ENCODE measurements at places on chromosomes 2 and 18.

DNA sequence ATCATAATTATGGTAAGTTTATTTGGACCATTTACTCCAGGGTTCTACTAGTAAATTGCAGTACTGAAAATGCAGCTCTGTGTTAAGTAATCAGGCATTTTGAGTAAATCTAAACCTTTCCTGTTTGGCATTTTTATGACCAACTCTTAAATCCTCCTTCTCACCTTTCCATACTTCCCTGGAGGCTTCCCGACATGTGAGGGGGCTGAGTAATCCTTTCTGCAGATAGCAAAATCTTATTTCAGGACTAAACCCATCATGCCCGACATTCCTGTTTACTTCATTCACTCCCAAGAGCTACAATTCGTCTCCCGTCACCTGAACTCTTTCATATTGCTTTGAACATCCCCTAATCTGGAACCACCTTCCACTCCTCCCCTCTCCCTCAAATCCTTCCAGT is 296.6 kb downstream of the IKZF2 start:
- no peak for DNase-seq

- no peak for DNase-seq
Observed at GRCh38 chr2:65193446-65193845, 34.2 kb upstream of the ACTR2 start.

GRCh38 chr18:23355206-23355605 is 97.9 kb upstream of the RIOK3 start:
- no peak for DNase-seq

- DNase-seq, result no peak
Observed at GRCh38 chr18:72542984-72543356, 1.2 kb downstream of the CBLN2 start.

GRCh38 chr18:68965817-68966216 is 167.9 kb downstream of the CCDC102B start:
- no peak for DNase-seq

DNA sequence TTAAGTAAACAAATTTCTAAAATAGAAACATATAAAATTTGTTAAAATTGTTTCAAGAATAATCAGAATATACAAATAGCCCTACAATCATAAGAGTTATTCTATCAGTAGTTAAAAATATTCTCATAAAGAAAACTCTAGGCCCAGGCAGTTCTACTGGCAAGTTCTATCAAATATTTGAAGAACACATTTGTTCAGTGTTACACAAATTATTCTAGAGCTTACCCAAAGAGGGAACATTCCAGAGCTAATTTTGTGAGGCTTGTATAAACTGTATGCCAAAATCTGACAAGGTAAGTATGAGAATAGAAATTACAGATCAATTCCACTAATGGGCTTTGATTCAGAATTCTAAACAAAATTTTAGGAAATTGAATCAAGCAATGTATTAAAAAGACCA is 241.4 kb upstream of the FBXO11 start:
- DNase-seq, result no peak

GRCh38 chr2:47037678-47038077 is 117.4 kb downstream of the STPG4 start:
- DNase-seq, result no peak

DNA sequence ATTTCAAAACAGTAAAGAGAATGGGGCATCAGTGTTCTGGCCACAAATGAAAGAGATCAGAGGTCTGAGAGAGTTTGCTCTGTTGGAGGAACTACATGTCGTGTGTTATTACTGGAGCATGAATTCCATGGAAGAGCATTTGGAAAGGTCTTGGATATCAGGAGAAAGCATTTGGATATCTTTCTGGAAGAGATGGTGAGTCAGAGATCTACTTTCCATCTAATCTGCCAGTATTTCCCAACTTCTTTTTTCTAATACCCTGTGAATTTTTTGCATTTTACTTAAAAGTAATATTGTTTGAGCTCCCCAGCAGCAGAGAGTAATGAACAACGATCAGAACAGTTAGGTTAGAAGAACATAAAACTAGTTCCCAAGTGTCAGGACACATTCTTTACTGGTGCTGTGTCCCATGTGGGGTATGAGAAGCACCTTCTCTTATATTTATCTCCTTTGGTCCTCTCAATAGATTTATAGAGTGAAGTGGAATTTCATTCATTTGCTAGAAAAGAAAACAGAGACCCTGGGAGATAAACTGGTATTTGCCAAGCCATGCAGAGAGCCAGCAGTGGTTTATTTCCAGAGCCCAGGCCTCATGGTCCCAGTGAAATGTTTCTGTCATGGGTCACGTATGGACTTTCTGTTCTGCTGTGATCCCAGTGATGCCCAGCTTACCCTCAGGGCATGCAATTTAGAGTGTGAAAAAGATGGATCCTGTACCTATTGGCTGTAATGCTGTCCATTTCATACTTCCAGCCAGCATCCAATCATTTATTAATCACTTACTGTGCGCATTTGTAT is 130.8 kb upstream of the NT5C1B start:
- no peak for DNase-seq

DNA sequence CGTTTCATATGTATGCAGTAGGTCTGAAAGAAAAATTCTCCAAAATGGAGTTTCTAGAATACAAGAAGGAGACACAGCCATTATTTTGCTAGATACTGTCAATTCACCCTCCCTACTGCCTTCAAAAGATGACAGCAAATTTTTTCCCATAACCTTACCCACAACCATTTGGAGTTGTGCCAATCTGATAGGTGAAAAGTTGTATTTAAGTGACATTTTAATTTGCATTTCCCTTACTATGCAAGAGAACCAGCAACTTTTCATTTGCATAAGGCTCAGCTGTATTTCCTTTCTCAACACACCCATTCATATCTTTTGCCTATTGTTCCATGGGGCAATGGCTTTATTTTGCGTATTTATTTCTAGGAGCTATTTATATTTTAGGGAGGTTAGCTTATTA is 31.4 kb upstream of the IL18RAP start:
- DNase-seq, result no peak

DNA sequence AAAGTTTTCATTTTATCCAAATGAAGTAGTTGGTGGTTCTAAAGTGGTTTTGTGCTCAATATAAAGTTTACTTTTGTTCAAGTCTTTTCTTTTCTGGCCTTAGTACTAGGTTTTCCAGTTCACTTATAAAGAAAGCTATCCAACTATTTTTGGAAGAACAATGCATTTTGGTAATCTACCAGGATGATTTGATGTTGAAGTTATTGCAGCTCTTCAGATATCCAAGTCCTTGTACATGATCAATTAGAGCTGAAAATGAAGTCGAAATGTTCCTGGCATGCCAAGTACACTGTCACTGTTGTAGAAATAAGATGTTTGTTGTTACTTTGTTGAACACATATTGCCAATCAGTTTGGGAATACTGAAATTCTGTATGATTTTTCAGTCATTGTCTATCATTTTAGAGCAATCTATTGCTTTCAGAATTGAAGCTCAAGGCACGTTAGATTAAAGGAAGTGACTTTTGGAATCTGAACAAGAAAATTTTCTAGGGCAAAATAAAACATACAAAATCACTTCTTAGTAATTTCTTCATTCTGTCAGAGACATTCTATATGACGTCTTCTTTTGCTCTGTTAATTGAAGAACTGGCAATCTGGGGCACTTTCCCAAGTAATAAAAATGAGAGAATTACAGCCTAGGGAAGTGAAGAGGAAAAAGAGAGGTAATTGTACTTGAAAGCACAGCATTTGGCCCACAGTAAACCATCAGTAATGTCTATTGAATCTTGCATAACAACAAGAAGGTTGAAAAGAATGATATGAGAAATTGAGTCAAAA is 232.3 kb downstream of the MREG start:
- DNase-seq, result no peak

- no peak for DNase-seq
Observed at GRCh38 chr18:70459731-70460130, 170.9 kb downstream of the SOCS6 start.

DNA sequence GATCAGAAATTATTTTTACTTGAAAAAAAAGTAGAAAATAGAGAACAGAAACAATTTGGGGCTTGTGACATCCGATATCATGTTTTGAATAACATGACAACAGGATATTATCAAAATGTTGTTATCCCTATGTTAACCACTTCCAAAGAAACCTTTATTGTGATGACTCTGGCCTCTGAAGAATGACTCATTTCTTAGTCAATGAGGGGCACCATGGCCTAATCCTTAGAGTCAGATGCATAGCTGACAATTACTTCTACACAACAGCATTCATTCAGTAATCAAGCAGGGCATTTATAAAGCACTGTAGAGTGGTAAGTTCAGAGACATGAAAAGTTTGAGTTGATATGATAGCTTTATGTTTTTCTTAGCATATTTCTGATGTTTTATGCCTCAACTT is 703.0 kb downstream of the RNF144A start:
- no peak for DNase-seq

DNA sequence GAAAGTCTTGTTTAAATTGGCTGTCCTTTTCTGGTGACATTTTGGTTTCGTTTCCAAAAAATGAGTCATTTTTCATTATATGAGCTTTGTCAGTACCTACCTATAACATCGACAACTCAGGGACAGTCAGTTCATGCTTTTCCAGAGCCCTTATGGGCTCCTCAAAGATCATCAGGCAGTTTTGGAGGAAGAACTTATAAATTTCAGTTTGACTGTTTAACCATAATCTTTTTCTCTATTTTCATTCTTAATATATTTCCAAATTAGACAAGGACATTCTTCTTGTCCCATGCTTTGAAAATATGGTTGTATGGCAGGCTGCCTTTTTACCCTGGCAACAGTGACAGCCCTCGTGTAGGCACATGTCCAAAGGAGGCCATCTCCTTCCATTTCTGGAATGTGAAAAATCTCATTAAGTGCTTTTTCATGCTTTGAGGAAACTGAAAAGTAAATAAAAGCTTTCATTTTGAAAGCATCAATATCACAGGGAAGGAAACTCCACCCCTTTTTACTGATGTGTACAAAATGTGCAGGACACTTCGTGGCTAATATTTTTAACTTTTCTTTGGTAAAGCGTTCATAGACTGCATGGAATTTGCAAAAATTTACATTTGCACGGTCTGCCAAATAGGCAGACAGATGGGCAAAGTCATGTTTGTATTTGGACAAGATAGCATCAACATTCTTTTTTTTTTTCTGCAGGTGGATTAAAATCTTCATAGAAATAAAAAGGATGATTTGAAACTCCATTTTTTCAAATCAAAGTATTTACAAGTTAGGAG is 7.2 kb upstream of the PROC start:
- peak; percentile 24 for DNase-seq

DNA sequence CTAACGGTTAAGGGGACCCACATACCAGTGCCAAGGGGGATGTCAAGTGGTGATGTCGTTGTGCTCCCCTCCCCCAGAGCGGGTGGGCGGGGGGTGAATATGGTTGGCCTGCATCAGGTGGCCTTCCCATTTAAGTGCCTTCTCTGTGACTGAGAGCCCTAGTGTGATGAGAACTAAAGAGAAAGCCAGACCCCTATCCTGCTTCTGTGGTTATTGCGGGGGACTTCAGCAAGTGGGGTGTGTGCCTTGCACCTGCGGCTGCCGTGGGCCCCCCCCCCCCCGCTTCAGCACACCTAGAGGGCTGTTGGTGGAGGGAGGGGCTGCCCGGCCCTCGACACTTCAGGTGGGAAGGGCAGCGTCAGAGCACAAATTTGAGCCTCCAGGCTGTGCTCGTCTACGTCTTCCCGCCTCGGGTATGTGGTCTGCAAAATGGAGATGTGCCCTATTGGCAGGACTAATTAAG is 6.1 kb downstream of the CTDSP1 start:
- peak; percentile 55 for DNase-seq

DNA sequence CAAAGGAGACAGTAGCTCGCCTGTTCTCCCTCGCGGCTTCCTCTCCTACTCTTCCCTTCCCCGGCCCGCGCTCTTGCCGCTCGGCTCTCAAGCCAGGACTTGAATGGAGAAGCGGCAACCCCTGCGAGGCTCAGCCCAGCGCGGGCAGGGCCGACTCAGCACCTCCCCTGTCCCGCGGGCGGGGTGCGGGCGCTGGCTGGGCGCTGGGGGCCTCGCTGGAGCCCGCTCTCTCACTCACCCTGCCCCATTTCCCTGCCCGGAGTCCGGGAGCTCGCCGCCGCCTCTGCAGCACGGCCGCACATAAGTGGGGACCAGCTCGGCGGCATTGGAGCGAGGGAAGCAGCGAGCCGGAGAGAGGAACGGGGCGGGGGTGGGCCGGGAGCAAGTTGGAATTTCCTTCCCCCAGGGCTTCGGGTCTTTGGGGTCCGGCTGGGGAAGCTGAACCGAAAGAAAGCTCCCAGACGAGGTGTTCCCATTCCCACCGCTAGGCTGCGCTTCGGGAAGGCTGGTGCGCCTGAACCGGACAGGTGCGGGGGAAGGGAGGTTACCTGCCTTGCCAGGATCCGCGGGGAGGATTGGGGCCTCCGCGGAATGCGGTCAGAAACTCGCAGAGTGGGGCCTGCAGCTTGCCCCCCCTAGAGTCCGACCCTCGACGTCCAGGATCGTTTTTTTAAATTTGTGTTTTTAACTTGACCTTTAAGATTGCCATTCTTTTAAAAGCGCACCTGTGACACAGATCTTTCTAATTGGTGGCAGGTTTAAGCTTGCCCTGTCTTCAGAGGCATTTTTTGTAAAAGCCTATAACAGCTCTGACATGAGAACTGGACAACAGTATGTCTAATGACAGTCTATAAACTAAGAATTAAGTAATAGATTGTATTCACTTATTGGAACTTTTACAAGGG is at the start of gene COBLL1:
Gene COBLL1 (minus strand): TSS at position 105 of the 905 bp plus-strand sequence. CDS start 627 bp downstream, outside the sequence.
- DNase-seq, result no peak

- DNase-seq, result no peak
Observed at GRCh38 chr2:160912276-160912675, 248.0 kb upstream of the TANK start.

DNA sequence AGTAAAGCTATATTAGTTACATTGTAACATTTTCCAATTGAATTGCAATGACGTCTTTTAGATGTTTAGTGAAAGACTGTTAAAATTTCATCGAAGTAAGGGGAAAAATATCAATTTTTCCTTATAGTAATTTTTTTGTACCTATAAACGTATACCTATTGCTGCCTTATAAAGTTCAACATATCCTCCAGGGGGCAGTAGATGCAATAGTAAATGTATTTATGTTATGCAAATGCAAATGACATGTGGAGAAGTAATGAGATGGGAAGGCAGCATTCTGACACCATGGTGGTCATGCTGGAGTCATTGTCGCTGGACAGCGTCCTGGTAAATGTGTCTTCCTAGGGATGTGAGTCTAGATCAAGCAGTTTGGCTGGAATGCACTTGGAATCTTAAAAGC is 38.7 kb downstream of the MSTN start:
- DNase-seq, result peak; percentile 86

GRCh38 chr2:214730800-214731407 is 78.6 kb downstream of the BARD1 start:
- DNase-seq, result no peak

Data from NAMALWA (cell line).